Psoas muscle (tissue), 8 donors: ENCODE measurements at places on chromosomes 3 and 15. TPM values are rescaled to one million over a fixed set of nuclear protein-coding genes. Genes with fewer than 3 reads are reported as not detected.

DNA sequence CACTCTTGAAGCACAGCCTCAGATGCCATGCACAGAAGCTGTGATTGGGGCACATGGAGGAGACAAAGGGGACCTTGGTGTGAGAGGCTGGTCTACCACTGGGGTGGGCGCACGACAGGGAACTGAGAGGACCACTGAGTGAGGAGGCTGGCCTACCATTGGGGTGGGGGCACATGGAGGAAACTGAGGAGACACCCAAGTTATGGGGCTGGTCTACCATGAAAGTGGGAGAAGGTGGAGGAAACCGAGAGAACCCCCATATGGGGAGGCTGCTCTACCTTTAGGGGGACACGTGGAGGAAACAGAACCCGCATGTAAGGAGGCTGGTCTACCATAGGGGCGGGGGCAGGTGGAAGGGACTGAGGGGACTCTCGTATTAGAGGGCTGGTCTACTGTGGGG is 153.4 kb downstream of the FBLN2 start:
- no peak for DNase-seq

- DNase-seq: no peak
Measured at GRCh38 chr3:37688756-37689155, 172.9 kb upstream of the CTDSPL start.

DNA sequence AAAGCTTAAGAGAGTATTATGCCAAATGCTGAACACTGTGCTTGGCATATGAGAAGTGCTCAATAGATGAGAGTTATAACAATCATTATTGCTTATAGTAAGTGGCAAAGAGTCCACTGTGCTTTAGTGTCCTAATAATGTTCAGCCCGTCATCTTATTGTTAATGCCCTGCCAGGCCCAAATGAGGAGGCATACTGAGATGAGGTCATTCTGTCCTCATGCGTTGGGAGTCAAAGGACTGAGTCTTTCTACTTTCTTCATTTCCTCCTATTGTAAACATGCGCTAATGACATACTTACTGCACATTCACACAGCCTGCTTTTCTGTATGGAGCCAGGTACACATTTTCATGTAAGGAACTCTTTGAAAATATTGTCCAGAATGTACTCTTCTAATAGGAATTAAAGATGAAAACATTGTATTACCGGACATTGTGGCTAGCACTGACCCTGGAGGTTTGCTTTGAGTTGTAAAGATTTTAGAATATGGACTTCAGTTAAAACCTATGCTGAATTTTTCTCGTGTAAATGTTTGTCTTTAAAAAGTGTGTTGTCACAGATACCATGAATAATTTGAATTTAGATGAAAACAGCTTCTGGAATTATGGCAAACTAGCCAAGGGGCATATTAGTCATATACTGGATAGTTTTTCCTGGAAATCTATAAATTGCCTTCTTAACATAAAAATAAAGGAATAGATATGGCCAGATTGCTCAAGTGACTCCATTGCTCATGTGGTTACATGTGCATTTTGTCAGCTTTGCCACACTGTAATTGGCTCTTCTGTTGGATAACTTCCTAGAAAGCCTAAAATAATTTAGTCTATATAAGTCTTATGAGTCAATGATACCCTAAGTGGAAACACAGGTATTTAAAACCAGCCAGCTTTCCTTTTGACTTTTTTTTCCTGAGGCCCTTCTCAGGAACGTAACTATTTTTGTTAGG is 38.3 kb downstream of the KBTBD12 start:
- DNase-seq: no peak

The CCDC13 gene
- total RNA-seq: 0.47 TPM

The NSUN3 gene
- total RNA-seq: 1.5 TPM

DNA sequence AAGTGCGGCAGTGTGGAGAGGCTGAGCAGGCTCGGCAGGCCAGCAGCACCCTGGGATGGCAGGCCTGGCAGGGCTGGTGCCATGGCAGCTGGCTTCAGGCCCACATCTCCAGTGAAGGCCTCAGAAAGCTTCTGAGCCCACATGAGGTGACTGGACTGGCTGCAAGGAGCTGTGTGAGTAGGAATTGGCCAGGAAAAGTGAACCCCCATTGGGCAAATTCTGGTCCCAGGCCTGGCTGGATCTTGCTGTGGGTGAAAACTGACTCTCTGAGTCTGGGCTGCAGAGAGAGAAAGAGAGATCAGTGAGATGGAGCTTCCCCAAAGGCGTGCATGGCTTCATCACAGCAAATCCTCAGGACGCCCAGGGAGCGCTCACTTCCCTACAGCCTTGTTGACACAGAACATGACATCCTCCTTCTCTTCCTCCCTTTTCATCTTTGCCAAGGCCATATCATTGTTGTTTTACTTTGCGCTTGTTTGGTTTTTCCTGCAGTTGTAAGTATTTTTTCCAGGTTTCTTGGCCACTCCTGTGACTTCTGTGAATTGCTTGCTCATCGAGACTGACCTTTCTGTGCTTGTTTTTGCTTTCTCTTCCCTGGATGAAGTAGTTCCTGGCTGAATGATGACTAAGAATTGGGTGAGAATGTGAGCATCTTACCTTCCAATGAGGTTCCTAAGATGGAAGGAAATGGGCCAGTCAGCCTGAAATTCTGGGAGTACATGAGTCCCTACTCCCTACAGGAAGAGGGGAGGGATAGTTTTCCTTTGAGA is 299.1 kb downstream of the TLE3 start:
- DNase-seq: no peak

The CD200 gene
- 1.2 TPM for total RNA-seq

GRCh38 chr3:101926594-101927105 is 77.3 kb downstream of the NFKBIZ start:
- DNase-seq: no peak

DNA sequence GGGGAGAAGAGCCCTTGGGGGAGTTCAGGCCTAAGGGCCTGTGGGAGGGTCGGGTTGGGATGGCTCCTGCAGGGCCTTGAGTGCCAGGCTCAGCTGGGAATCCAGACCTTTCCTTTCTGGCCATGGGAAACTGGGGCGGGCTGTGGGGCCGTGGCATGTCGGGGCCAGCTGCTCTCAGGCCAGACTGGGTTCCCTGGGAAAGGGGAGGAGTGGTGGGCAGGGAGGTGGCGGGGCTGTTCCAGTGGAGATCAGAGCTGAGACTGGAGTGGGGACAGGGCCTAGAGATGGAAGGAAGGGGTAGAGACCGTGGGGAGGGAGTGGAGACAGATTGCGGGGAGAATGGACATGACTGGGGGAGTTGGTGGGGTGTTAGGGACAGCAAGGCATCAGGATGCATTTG is 20.3 kb downstream of the FBLN2 start:
- no peak for DNase-seq

GRCh38 chr3:69107841-69108240 is 14.6 kb downstream of the LMOD3 start:
- no peak for DNase-seq

GRCh38 chr3:32467333-32468070 is 35.1 kb downstream of the CMTM6 start:
- DNase-seq: peak; percentile 84

DNA sequence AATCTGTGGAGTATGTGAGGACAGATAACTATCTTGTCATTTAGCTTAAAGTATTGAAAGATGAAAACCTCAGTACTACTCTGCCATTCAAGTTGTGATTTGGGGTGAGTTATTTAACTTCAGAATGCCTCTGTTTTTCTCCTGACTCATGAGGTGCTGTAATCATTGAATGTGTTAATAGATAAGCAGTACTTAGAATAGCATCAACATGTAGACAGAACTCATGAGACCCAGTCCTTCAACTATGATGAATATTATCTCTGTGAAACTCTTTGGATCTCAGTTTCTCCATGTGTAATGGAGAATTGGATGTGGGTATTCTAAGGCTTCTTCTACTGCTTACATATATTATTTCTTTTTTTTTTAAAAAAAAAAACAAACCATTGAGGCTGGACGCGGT is 431.4 kb downstream of the GRM7 start:
- no peak for DNase-seq

GRCh38 chr3:29789686-29790085 is 508.8 kb downstream of the RBMS3 start:
- DNase-seq: no peak

- no peak for DNase-seq
Measured at GRCh38 chr3:146637871-146638270, 32.7 kb upstream of the PLSCR5 start.

The CRTC3 gene
- total RNA-seq: 30.8 TPM

The ZNF609 gene
- total RNA-seq: 13.1 TPM

The PLA1A gene
- 2.3 TPM for total RNA-seq

The DUOX2 gene
- total RNA-seq: not detected
